ENCODE measurements at places on chromosomes 13 and 19. TPM values are rescaled to one million over a fixed set of nuclear protein-coding genes. Genes with fewer than 3 reads are reported as not detected.

The DNAAF3 gene
- total RNA-seq, result 0.40 TPM

The TOMM40 gene
- total RNA-seq, result 33.6 TPM

The SHANK1 gene
- total RNA-seq, result not detected

The RNF113B gene
- total RNA-seq, result not detected

The TMEM38A gene
- total RNA-seq, result 1.3 TPM

The RETN gene
- not detected for total RNA-seq

The CEACAM3 gene
- not detected for total RNA-seq

The FCAR gene
- not detected for total RNA-seq

The ZNF527 gene
- 3.3 TPM for total RNA-seq

The ACER1 gene
- total RNA-seq, result not detected

The PNMA8A gene
- not detected for total RNA-seq

DNA sequence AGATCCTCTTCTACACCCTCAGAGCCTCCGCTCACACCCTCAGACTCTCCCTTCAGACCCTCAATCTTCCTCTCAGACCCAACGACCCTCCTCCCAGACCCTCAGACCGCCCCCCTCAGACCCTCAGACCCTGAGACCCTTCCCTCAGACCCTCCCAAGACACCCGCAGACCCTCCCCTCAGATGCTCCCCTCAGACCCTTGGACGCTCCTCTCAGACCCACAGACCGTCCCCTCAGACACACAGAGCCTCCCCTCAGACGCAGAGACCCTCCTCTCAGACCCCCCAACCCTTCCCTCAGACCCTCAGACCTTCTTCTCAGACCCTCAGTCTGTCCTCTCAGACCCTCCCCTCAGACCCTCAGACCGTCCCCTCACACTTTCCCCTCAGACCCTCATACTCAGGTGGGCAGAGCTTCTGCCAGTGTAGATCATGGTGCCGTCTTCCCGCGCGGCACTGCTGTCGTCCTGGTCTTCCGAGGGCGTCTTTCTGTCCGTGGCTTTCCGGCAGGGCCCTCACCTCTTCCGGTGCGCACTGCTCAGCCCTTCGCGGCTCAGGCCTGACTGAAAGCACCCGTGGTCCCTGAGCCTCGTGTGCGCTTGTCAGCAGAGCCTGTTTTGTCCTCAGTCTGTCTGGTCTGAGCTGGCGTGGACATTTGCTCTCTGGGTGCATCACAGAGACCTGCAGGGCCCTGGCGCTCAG, 18.9 kb upstream of the TFDP1 start:
- no peak for DNase-seq

DNA sequence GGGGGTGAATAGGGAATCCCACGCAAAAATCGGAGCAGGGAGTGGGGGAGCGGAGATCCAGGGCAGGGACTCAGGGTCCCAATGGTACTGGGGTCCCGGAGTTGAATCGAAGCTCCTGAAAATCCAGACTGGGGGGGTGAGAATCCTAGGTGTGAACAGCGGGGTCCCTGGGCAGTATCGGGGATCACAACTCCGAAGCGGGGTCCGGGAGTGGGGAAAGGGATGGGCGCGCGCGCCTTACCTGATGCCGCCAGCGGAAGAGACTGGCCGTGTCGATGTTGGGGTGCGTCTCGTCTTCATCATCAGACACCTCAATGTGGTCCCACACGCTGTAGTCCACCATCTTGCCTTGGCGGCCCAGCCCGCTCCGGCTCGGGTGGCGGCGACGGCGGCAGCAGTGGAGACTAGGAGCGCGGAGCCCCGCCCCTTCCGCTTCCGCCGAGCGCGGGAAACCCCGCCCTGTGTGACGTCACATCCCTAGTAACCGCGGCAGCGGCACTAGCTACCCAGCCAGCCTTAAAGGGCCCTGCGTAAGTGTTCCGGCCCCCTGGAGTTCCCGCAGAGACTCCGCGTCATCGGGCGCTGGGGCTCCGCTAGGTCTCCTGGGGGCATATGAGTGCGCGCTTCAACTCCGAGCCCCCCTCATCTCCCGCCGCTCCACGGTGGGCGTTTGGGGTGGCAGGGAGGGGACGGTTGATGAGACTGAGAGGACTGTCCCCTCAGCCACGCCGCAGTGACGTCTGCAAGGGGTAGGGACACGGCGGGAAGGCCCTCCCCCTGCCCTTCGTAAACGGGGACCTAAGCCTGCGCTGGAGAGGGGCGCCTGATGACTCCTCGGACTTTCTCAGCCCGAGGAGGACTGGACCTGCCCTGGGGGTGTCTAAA, at the start of gene CDC37:
Gene CDC37 (minus strand): TSS at position 406 of the 885 bp plus-strand sequence. CDS start 63 bp downstream, at position 343.
- peak; percentile 98 for DNase-seq

GRCh38 chr13:46289260-46289955, 77.7 kb downstream of the LRRC63 start:
- no peak for DNase-seq

DNA sequence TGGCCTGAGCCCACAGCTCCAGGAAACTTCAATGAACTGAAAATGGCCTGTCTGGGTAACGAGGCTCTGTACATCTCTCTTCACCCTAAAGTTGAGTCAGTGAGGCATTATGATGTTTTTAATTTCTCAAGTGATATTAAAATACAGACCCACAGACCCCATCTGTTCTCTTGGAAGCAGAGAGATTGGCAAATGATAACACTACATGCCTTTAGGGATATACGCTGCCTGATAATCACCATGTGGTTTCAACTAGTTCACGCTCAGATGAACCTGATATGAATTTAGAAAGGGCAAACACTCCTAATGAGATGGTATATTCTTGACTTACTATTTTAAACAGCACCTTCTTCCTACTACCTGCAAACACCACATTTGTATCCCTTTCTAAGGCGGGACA, 127.5 kb downstream of the RFC3 start:
- DNase-seq, result no peak

- DNase-seq, result no peak
Observed at GRCh38 chr13:92572190-92572589, 654.4 kb upstream of the GPC6 start.

DNA sequence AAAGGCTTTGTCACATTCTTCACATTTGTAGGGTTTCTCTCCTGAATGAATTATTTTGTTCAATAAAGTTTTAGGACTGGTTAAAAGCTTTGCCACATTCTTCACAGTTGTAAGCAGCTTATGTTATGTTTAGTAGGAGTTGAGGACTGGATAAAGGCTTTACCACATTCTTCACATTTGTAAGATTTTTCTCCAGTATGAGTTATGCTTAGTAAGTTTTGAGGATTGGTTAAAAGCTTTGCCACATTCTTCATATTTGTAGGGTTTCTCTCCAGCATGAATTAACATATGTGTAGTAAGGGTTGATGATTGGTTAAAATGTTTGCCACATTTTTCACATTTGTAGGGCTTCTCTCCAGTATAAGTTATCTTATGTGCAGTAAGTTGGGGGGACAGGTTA, 79.9 kb downstream of the ZNF431 start:
- DNase-seq, result no peak

- no peak for DNase-seq
Observed at GRCh38 chr19:1823539-1824251, 11.6 kb upstream of the ATP8B3 start.

DNA sequence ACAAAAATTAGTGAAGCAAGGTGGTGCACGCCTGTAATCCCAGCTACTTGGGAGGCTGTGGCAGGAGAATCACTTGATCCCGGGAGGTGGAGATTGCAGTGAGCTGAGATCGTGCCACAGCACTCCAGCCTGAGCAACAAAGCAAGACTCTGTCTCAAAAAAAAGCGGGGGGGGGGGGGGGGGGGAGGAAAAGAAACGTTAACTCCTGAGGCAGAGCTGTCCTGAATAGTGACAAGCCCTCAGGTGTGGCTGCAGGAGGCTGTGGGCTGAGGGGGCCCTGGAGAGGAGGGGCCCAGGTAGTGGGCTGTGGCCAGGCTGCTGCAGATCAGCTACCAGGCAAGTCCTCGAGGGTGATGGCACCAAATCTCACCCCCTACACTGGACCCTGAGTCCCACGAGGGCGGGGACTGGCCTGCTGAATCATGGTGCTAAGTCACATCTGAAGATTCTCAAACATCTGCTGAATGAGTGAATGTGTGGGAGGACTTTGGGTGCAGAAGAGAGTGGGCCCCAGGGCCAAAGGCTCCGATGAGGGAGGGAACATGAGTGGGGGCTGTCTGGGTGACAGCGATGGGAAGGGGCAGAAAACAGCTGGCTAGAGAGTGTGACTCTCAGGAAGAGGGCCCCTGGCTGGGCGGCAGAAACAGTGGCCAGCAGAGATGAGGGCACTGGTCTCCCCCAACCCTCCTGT, 24.6 kb upstream of the ATP1A3 start:
- no peak for DNase-seq

- peak; percentile 67 for DNase-seq
Observed at GRCh38 chr19:11096210-11096841, 7.1 kb downstream of the LDLR start.

- no peak for DNase-seq
Observed at GRCh38 chr19:4719499-4719866, 4.2 kb downstream of the DPP9 start.

GRCh38 chr19:13629687-13630357, 123.5 kb upstream of the CACNA1A start:
- DNase-seq, result no peak

GRCh38 chr13:32645854-32646253, 59.6 kb downstream of the PDS5B start:
- DNase-seq, result no peak

GRCh38 chr13:46352805-46353204, 34.2 kb downstream of the RUBCNL start:
- no peak for DNase-seq

GRCh38 chr13:77519808-77520207, 15.7 kb upstream of the SCEL start:
- DNase-seq, result peak; percentile 54

GRCh38 chr13:113836768-113837559, 26.9 kb downstream of the GAS6 start:
- peak; percentile 79 for DNase-seq

DNA sequence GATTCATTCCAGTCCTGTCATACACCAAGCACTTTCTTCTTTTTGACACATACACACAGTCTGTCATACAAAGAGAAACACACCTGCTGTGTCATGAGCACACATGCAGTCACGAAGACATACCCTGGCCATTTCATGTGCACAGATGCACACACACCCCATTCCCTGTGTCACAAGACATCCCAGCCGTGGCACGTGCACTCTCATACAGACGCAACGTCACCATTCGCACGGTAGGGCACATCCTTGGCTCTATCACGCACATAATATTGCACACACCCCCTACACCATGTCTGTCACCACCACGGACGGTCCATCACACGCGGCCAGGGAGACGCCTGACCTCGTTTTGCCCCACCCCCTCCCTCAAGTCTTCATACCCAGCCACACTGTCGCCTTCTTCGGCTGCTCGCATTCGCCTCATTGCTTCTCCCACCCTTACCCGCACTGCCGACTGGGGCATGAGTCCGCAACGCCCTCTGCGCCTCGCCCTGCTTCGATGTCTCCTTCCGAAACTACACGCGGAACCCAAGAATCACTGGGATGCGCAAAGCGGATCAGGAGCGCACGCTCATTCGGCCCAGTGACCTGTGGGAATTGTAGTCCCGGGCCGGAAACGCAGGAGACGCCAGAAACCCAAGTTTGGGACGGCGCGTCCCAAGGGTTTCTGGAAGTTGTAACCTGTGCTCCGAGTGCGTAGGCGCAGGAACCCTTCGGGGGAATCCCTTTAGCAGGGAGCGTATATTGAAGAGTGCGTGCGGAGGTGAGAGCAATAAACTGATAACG, 6.8 kb upstream of the ZNF283 start:
- peak; percentile 44 for DNase-seq

DNA sequence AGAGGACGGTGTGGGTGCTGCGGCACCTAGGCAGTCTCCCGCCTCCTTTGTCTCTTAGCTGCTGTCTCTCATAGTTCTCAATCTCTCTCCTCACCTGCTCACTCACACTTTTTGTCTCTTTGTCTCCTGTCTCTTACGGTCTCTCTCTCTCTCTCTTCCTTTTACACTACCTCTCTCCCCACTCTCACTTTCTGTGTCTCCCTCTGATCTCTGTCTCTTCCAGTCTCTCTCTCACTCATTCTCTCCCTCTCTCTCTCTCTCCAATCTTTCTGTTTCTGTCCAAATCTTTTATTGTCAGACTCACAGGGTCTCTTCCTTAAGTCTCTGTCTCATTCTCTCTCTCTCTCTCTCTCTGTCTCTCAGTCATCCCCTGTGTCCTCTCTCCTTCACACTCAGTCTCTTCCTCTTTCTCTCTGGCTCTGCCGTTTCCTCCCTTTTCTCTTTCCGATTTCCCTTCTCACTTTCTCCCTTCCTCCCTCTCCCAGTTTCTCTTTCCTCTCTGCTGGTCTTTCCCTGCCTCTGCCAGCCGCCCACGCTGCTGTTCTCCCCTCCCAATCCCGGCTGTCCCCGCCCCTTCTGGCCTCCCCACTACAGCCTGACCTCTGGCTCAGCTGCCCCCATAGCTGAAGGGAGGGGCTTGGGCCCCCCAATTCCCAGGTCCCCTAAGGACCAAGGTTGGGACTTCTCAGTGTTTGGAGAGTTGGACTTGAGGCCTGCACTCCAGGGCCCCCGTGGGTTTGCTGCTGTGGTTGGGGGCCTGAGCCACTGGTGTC, at the start of gene PLEKHA4:
Gene PLEKHA4 (minus strand): TSS at position 504 of the 773 bp plus-strand sequence. CDS start 997 bp downstream, outside the sequence.
- DNase-seq, result peak; percentile 63

GRCh38 chr13:112761701-112762689, 72.2 kb downstream of the ATP11A start:
- no peak for DNase-seq

DNA sequence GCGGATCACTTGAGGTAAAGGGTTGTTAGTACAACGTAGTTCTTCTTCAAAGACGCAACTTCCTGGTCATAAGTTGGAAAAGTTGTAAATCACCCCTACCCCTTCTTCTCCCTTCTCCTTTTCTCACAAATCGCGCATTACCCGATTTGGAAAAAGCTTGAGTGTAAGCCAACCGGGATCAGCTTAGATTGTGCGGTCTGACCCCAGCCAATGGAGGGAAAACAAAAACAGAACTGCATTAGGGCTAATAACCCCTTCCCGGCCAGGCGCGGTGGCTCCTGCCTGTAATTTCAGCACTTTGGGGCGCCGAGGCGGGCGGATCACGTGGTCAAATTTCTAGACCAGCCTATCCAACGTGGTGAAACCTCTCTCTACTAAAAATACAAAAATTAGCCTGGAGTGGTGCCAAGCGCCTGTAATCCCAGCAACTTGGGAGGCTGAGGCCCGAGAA, 806 bp downstream of the ZNF90 start:
- DNase-seq, result peak; percentile 1

DNA sequence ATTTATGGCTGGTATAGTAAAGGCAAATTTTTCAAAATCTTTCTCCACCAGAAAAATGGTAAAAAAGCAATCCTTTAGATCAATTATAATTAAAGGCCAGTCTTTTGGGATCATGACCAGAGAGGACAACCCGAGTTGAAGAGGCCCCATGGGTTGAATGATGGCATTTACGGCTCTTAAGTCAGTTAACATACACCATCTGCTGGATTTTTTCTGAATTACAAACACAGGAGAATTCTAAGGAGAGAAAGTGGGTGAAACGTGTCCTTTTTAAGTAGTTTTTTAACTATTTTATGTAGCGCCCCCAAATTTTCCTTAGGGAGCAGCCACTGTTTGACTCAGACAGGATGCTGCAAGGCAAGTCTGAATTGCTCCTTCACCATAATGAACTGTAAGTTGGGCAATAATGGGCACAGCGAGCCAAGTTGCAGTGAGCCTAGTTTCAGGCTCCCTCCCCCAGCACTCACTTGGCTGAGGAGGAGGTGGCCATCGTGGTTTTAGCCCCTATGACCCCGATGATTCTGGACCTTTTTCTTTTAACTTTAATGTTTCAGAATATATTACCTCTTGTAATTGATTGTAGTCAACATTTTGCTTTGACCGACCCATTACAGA, 13.6 kb upstream of the ZNF611 start:
- peak; percentile 60 for DNase-seq

All from lung microvascular endothelial cell (primary cell).